ENCODE measurements at places on chromosomes 4 and X.

DNA sequence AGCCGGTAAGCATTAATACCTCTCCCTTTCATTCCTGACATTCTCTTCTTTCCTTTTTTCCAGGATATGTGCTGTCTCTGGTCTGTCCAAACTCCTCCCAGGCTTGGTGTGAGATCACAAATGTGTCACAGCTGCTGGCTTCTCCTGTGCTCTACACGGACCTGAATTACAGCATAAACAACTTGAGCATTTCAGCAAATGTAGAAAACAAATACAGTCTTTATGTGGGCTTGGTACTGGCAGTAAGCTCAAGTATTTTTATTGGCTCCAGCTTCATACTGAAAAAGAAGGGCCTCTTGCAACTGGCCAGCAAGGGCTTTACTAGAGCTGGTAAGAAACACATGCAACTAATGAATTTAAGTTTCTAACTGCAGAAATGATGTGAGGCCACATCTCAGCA, 8.4 kb downstream of the NIPAL1 start:
- DNase-seq: no peak

GRCh38 chrX:40474205-40474626, 106.6 kb upstream of the ATP6AP2 start:
- no peak for DNase-seq

GRCh38 chrX:150236327-150236726, 126.8 kb upstream of the MAMLD1 start:
- DNase-seq: no peak

DNA sequence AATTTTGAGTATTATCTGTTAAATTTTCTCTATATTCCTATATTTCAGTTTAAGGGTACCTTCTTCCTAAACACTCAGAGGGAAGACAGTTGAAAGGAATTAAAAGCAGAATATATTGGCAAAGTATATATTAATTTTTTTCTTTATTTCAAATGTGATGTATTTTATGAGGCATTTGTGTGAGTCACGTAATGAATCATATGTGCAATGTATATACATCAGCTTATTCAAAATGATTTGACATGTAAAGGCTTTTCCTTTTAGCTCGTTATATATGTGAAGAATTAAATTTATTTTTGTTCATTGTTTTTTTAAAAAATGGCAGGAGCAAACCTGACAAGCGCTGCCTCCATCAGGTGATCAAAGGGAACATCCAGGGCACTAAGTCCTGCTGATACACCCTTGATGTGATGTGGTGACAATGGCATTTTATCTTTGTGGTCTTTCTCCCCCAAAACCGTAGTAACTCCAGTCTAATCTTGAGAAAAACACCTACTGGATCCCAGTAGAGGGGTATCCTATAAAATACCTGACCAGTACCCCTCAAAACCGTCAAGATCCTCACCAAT, 8.9 kb downstream of the WWC2 start:
- no peak for DNase-seq

DNA sequence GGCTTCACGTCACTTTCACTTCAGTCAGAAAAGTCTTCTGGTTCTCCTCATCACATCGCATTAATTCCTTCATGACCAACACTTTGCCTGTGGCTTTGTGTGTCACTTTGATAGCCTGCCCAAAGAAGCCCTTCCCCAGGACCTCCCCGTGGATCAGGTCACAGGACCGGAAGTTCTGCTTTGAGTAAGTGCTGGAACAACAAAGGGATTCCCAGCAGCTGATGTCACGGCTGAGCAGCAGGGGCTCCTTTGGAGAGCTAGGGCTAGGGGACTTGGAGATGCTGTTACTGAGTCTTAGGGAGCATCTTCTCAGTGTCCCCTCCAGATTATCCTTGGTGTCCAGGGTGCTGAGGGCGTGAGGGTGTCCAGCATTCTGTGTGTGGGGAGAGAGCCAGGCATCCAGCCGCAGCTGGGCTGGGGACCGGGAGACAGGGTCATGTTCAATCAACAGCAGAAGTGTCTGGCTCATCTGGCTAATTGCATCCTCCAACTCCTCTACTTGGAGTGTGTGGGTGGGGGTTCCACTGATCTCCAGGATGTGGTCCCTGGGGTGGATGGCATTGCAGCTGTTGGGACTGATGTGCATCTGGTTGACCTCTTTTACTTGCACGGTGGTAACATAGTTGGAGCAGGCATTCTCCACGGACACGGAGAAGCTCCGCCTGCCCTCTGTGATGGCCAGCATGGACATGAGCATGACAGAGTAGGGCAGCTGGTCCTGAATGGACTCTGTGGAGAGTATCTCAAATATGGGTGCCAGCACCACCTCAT, 39.2 kb upstream of the ARHGAP6 start:
- DNase-seq: peak; percentile 3

- no peak for DNase-seq
Observed at GRCh38 chr4:70640192-70640591, 11.6 kb downstream of the ENAM start.

Data from H54 (cell line).